ENCODE measurements at places on chromosomes 3 and 15. TPM values are rescaled to one million over a fixed set of nuclear protein-coding genes. Genes with fewer than 3 reads are reported as not detected.

Gene WDR93
- not detected for total RNA-seq

GRCh38 chr15:53378096-53378800 is 381.2 kb downstream of the WDR72 start:
- DNase-seq = no peak
- H3K4me1 ChIP-seq = no peaks in the 10 kb centered on the region
- H3K4me3 ChIP-seq = no peak overlapping the region
- H3K36me3 ChIP-seq = no peaks in the 10 kb centered on the region
- H3K27me3 ChIP-seq = no peaks in the 10 kb centered on the region

DNA sequence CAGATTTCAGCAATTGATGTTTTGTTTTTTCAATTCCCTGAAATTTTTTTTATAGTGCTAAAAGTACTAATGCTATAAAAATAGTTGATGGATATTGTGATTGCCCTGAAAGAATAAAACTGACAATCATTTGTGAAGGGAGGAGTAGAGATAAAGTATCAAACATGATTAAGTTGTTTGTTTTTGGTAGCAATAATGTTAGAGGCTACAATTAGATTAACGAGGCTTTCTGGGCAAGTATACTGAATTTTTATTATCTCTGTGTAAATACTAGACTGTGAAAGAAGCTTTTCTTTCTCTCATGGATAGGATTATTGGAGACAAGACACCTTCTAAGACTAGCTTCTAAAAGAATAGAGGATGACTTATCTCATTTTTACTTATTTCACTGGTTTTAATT is 15.6 kb downstream of the NR1D2 start:
- H3K27me3 ChIP-seq = no peaks in the 10 kb centered on the region
- no peak overlapping the region for H3K4me3 ChIP-seq
- no peaks in the 10 kb centered on the region for H3K4me1 ChIP-seq

- no peak overlapping the region for H3K4me3 ChIP-seq
- H3K27me3 ChIP-seq = no peaks in the 10 kb centered on the region
- no peak for DNase-seq
- H3K36me3 ChIP-seq = no peaks in the 10 kb centered on the region
- H3K27ac ChIP-seq = no peak overlapping the region
- no peaks in the 10 kb centered on the region for H3K4me1 ChIP-seq
These were observed 186.6 kb downstream of the TIGIT start for GRCh38 chr3:114480442-114480841.

DNA sequence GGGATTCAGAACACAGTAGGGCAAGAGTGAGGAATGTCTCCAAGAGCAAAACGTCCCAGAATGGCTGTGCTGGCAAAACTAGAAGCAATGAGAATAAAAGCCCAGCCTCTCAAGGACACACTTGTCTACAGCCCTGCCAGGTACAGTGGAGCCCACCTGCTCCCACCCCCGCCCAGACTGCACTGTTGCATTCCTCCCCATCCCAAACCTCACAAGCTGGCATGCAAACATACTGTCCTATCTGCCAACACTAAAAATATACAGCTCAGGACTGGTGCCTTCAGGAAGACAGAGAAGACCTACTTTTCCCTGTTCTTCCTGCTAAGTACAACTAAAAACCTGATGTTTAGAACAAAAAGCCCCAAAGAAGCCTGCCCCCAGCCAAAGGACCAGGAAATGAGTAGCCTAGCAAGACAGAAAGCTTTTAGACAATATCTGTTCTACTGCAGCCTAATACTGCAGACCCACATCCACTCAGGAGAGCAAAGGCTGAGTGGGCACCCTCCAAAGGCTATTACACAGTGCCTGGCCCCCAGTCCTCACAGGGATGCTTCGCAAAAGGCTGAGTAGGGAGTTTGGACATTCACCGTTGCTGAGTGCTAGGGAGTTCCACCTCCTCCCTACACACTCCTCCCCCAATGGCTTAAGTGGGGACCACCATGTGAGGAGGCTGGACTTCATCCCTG is 13.5 kb downstream of the OCA2 start:
- H3K27ac ChIP-seq = no peak overlapping the region
- H3K36me3 ChIP-seq = no peaks in the 10 kb centered on the region
- no peaks in the 10 kb centered on the region for H3K27me3 ChIP-seq

DNA sequence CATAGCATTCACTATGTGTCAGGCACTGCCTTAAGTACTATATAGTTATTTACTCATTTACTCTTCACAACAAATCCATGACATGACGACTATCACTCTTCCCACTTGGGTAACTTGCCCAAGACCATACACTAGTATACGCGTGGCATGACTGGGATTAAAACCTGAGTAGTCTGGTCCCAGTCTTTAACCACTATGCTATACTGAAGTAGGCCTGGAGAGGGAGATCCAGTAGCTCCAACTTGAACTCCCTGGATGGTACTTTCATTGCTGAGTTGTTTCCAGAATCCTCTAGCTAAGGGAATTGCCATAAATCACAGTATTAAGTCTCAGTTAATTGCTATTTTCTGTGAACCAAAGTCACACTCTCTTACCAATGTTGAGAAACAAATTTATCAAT is 116.2 kb upstream of the LSAMP start:
- DNase-seq = no peak
- H3K27me3 ChIP-seq = no peaks in the 10 kb centered on the region
- no peaks in the 10 kb centered on the region for H3K36me3 ChIP-seq
- H3K27ac ChIP-seq = no peak overlapping the region

DNA sequence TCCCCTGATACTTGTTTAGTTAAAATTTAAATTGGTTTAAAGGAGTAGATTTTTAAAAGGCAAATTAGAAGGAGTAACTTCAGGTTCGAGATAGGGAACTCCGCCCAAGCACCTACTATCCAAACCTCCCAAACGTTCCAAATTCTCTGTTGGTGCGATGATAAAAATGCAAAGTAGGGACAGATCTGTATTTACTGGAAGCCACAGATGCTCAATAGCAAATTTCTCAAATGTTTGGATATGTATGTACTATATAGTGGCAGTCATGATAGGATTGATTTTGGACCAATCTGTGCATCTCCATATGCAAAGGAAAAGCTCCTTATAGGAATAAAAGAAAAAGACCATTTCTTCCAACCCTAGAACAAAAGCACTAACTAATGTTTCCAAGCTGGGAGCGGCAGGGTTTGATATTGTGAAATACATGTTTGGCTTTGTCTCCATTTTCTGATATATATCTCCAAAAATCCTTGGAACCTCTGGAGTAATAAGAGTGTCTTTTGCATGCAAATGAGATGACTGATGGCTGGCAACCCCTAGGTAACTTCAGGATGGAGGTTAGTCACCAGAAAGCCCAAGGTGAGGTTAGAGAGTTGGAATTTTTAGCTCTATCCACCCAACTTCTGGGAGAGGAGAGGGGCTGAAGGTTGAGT is 15.6 kb downstream of the RTP2 start:
- no peaks in the 10 kb centered on the region for H3K36me3 ChIP-seq
- no peak overlapping the region for H3K4me3 ChIP-seq
- no peaks in the 10 kb centered on the region for H3K27me3 ChIP-seq

DNA sequence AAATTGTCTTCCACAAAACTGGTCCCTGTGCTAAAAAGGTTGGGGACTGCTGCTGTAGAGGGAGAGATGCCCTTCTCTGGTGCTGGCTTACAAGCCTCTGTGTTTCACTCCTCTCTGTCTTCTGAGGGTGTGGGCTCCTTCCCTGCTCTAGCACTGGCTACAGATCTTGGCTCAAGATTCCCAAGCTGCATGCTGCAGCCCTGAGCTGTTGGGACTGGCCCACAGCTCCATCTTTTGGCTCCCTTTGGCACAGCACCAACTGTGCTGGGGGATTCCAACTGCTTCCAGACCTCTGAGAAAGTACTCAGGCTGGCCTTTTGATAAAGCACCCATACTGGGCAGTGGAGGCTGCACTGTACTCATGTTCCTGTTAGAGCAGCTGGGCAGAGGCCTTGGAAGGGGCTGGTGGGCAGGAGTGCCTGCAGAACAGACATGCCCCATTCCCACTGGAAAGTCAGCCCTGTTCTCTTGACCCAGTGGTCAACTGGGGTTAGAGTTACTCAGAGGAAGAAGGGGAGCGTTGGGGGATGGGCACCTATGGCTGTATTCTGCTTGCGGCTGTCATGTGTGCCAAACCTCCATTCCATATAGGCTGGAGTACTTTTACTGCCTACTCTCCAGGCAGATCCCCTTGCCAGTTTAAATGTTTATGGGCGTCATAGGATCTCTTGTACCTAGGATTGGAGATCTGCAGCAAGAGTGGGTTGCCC is 55.7 kb downstream of the GALK2 start:
- peak; percentile 59 for DNase-seq
- H3K27me3 ChIP-seq = no peaks in the 10 kb centered on the region
- peaks cover 7% of the 10 kb centered on the region for H3K4me1 ChIP-seq
- no peak overlapping the region for H3K27ac ChIP-seq
- H3K4me3 ChIP-seq = no peak overlapping the region
- peaks cover 13% of the 10 kb centered on the region for H3K36me3 ChIP-seq

DNA sequence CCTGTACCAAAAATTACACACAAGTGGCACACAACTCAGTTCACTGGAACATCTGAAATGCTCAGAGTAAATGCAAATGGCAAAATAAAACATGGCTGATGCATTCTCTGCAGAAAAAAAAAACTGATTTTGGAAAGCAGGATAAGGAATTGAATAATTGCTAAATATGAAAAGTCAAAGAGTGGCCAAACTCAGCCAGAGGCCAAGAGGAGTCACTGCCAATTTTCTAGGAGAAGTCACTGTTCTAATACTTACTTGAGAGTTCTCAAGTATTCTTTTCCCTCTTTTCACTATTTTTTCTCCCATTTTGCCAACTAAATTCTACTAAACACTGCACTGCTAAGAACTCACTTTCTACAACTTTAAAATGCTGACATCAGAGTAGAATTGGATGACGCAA is 1018.6 kb downstream of the TUSC7 start:
- H3K4me1 ChIP-seq = peaks cover 10% of the 10 kb centered on the region
- no peak overlapping the region for H3K4me3 ChIP-seq
- no peak overlapping the region for H3K27ac ChIP-seq
- H3K27me3 ChIP-seq = no peaks in the 10 kb centered on the region

DNA sequence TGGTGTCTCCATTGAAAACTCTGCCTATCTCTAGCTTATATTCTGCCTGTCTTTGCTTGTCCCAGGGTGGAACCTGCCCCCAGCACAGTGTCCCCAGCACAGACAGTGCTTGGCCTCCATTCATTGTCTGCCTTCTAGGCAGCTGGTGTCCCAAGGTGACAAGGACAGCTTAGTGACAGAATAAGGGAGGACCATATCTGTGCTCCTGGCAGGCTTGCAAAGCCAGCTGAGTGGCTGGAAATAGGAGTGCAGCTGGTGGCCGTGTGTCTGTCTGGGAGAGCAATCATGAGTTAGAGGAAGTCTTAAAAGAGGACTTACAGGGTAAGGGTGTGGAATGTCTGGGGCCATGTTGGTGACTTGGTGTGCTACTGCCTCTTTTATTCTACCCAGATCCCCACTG is 33.4 kb downstream of the SCN5A start:
- H3K4me3 ChIP-seq = no peak overlapping the region
- no peak overlapping the region for H3K27ac ChIP-seq
- DNase-seq = no peak
- H3K36me3 ChIP-seq = no peaks in the 10 kb centered on the region

GRCh38 chr15:65395567-65396202 is 17.9 kb upstream of the IGDCC3 start:
- H3K4me1 ChIP-seq = no peaks in the 10 kb centered on the region
- H3K27ac ChIP-seq = no peak overlapping the region
- no peak overlapping the region for H3K4me3 ChIP-seq
- H3K27me3 ChIP-seq = no peaks in the 10 kb centered on the region

GRCh38 chr3:63674586-63674985 is 22.1 kb downstream of the SNTN start:
- no peak overlapping the region for H3K27ac ChIP-seq
- H3K4me3 ChIP-seq = no peak overlapping the region
- no peaks in the 10 kb centered on the region for H3K27me3 ChIP-seq
- DNase-seq = no peak

DNA sequence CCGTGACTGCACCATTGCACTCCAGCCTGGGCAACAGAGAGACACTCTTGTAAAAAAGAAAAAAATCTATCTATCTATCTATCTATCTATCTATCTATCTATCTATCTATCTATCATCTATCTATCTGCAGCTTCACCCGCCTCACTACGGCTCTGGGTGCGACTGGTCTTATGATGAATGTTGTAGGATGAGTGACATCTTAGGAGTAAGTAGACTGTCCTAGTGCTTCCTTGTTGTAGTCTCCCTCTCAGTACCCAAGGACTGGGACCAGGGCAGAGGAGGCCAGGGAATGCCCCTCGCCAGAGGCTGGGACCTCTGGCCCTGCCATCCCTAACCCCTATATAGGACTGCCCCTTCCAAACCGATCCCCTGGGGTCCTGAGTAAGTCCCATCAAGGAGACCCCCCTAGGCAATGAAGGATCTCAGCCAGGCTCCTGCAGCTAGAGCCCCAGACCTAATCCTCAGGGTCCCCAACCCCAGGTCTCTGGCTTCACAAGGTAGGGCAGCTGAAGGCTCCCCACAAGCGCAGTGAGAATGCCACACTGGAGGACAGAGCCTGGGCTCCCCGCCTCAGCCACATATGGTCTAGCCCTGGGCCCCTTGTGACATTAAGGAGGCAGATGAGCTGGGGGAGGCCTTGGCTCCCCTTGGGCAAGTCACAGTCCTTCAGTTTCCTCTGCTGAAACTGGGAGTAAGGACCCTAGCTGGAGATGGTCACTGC is 879 bp upstream of the SEC13 start:
- H3K27ac ChIP-seq = no peak overlapping the region
- no peaks in the 10 kb centered on the region for H3K27me3 ChIP-seq
- H3K36me3 ChIP-seq = peaks cover 6% of the 10 kb centered on the region
- H3K4me3 ChIP-seq = no peak overlapping the region
- no peak for DNase-seq

GRCh38 chr3:102224171-102224570 is 210.6 kb upstream of the ZPLD1 start:
- H3K27ac ChIP-seq = no peak overlapping the region
- H3K4me3 ChIP-seq = no peak overlapping the region
- H3K36me3 ChIP-seq = no peaks in the 10 kb centered on the region
- H3K27me3 ChIP-seq = no peaks in the 10 kb centered on the region

- H3K27me3 ChIP-seq = no peaks in the 10 kb centered on the region
- H3K36me3 ChIP-seq = no peaks in the 10 kb centered on the region
- no peaks in the 10 kb centered on the region for H3K4me1 ChIP-seq
- no peak overlapping the region for H3K27ac ChIP-seq
- no peak for DNase-seq
- H3K4me3 ChIP-seq = no peak overlapping the region
These were observed 437.8 kb downstream of the RBMS3 start for GRCh38 chr3:29718661-29719065.

- H3K27ac ChIP-seq = no peak overlapping the region
- H3K4me1 ChIP-seq = peaks cover 11% of the 10 kb centered on the region
- H3K27me3 ChIP-seq = no peaks in the 10 kb centered on the region
- DNase-seq = no peak
- no peaks in the 10 kb centered on the region for H3K36me3 ChIP-seq
- no peak overlapping the region for H3K4me3 ChIP-seq
These were observed 6.0 kb upstream of the PLXNA1 start for GRCh38 chr3:126976906-126977305.

GRCh38 chr3:101780661-101781060 is 1.6 kb downstream of the NXPE3 start:
- H3K27ac ChIP-seq = no peak overlapping the region
- no peaks in the 10 kb centered on the region for H3K27me3 ChIP-seq
- peaks cover 37% of the 10 kb centered on the region for H3K4me1 ChIP-seq
- H3K4me3 ChIP-seq = peak overlapping the region; percentile 99
- no peak for DNase-seq
- peaks cover 19% of the 10 kb centered on the region for H3K36me3 ChIP-seq

All from Karpas-422 (cell line).